Endothelial cell (in vitro differentiated cells): ENCODE measurements at places on chromosomes 6 and 20.

DNA sequence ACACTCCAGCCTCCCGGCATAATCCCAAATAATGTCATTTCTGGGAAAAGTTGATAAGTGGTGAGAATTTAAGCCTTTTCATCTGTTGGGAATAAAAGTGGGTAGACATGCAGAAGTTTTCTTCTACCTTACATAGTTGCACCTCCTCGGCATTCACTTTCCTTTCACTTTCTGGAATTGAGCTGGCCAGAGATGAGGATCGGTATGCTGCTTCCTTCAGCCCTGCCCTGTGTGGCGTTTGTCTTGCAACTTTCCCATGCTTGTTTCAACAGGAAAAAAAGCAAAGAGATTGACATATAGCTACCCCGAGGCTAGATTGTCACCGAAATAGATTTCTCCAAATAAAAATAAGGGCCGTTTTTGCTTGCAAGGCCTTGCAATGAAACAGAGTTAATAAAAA, 65.8 kb upstream of the JAG1 start:
- no peak for DNase-seq
- no peaks in the 10 kb centered on the region for H3K27me3 ChIP-seq
- peaks cover 4% of the 10 kb centered on the region for H3K4me1 ChIP-seq
- H3K36me3 ChIP-seq = no peaks in the 10 kb centered on the region
- no peak overlapping the region for H3K4me3 ChIP-seq

GRCh38 chr6:108133594-108134179, 32.1 kb upstream of the NR2E1 start:
- H3K27me3 ChIP-seq = peaks cover 14% of the 10 kb centered on the region
- DNase-seq = peak; percentile 85
- peak overlapping the region; percentile 88 for H3K27ac ChIP-seq
- H3K4me3 ChIP-seq = peak overlapping the region; percentile 11

DNA sequence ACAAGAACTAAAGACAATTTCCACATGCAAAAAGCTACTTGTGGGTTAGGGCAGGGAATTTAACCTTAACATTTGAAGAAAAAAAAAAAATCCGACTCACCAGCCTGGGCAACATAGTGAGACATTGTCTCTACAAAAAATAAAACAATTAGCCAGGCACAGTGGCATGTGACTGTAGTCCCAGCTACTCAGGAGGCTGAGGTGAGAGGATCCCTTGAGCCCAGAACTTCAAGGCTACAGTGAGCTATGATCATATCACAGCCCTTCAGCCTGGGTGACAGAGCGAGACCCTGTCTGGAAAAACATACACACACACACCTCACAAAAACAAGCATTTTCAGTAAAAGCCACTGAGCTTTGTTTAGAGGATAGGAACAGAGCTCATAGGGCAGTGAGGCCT, 56.2 kb downstream of the ARHGAP18 start:
- H3K36me3 ChIP-seq = peaks cover 39% of the 10 kb centered on the region
- H3K27me3 ChIP-seq = peaks cover 5% of the 10 kb centered on the region
- H3K4me1 ChIP-seq = peaks cover 84% of the 10 kb centered on the region
- DNase-seq = no peak
- no peak overlapping the region for H3K4me3 ChIP-seq

GRCh38 chr6:123804787-123805540, 1.3 kb downstream of the NKAIN2 start:
- H3K4me3 ChIP-seq = peak overlapping the region; percentile 94
- H3K4me1 ChIP-seq = peaks cover 6% of the 10 kb centered on the region
- no peaks in the 10 kb centered on the region for H3K36me3 ChIP-seq
